ENCODE measurements at places on chromosomes 7 and 10.

DNA sequence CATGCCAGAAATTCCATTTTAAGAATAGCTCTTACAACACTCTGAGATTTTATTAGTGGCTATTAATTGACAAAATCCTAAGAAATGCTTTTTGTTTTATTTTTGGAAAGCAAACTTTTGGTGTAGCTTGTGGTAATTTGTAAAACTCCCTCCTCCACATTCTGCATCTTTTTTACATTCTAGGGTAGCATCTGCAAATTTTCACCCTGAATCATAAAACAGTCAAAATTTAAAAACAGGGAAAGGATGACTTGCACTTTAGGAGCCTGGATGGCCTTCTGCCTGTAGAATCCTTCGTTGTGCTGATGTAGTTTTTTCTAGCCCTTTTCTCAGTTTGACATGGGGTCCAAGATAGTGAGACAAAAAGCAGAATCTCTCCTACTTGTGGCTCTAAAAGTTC is 316.1 kb downstream of the ADRA2A start:
- DNase-seq: no peak

DNA sequence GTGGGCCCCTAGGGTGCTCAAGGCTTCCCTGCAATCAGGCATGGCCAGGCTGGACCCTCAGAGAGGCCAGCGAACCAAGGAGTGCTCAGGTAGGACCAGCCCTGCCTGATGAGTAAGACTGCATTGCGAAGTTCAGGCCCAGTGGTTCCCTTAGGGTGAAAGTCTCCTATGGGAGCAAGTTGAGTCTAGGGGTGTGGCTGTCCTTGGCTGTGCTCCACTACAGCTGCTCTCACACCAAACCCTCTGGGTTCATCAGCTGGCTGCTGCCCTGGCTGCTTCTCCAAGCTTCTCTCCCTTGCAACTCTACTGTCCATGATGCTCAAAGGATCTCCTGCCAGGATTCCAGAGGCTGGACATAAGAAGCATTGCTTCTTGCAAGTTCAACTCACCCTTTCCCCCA is 18.7 kb downstream of the FAM25A start:
- no peak for DNase-seq

DNA sequence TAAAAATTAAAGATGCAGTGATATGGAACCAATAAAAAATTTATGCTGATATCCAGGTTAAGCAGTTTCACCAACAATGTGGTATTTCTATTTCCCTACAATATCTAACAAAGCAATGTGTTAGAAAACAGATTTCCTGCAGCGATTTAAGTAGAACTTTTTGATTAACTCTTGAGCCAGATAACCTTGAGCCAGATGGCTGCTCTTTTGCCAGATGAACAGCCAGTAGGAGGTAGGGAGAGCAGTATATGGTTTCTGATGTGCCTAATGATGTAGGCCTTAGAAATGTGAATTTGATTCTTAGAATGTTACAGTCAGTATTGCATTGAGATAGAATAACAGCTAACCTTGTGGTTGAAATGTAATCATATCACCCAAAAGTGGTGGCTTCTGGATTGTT is 31.1 kb downstream of the STAMBPL1 start:
- DNase-seq: no peak

- no peak for DNase-seq
Observed at GRCh38 chr7:48173756-48174382, 2.6 kb downstream of the ABCA13 start.

DNA sequence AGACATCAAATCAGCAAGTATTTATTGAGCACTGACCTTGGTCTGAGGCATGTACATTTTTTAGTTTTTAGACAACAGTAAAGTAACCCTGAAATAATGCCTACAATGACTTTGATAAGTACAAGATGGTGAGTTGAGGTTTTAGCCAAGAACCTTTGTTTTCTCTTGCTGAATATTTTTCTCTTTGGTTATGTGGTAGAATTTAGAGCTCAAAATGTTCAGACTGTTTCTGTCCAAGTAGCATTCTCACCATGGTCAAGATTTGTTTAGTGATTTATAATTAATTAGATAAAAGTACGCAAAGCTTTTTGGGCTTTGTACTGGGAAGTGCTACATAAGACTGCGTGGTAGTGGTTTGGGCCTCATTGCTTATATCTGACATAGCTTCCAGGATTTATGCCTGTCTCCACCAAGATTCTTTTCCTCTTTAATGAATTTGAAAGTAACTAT is 102.4 kb downstream of the KAT6B start:
- no peak for DNase-seq

All from NCI-H1694 (cell line).